ENCODE measurements at places on chromosomes 7 and 10.

DNA sequence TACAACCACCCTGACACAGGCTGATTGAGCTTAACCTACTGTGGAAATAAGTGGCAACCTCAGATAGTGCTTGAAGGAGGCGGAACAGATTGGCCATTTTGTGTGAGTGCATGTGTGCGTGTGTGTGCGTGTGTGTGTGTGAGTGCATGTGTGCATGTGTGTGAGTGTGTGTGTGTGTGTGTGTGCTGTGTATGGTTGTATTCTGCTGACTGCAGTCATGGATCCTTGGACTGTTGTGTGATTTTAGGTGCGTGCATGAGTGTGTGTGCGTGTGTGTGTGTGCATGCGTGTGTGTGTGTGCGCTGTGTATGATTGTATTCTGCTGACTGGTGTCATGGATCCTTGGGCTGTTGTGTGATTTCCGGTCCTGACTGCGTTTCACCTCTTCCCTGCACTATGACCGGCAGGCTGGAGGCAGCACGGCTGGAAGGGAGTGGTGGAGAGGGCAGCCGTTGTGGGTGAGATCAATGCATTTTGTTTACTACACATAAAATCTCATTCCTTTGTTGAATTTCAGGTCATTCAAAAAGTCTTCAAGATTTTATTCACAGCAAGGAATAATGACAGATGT lies 6.3 kb downstream of the IQCE start:
- no peak for DNase-seq

DNA sequence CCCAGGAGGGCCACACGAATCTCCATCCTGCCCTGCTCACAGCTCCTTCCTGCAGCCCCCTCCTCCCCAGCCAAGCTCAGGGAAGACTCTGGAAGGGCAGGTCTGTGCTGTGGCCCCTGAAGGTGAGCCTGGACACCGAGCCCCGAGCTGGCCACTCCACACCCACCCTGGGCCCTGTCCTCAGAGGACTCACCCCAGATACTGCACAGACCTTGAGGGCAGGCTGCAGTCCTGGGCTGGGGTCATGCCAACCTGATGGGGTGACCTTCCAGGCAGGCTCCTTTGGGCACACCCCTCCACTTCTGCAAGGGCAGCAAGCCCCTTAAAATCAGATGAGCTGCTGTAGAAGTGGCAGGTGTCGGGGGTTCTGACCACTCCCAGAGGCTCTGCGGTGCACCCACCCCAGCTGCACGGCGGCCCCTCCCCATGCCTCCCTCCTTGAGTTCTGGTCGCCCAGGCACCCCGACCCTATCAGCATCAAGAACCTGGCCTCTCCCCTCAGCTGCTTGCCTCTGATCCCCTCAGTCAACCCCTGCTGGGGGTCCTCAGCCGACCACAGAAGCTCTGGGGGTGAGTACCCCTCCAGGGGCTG lies 24.3 kb downstream of the YKT6 start:
- DNase-seq = no peak

- peak; percentile 65 for DNase-seq
These were observed 1.2 kb upstream of the TMEM178B start for GRCh38 chr7:141072548-141073172.

GRCh38 chr7:16753932-16754855 lies 639 bp downstream of the TSPAN13 start:
- peak; percentile 23 for DNase-seq

- DNase-seq = no peak
These were observed 54.3 kb downstream of the SLC29A4 start for GRCh38 chr7:5337047-5337446.

GRCh38 chr7:123305840-123306375 lies 106.1 kb upstream of the SLC13A1 start:
- no peak for DNase-seq

DNA sequence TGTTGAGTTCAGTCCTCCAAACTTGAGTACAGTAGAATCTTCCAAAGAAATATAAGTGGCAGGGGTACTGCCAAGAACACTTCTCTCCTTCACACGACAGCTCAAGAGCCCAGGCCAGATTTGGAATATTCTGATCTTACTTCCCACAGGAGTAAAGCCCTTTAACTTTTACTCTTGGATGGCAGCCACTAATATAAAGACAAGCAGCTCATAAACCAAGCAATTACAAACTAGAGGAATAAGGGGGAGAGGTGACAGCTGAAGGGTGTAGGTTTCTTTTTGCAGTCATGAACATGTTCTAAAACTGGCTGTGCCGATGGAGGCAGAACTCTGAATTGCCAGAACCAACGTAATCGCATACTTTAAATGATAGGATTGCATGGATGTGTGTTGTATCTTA lies 74.8 kb downstream of the SVIL start:
- no peak for DNase-seq
